Small intestine (tissue), 16 donors: ENCODE measurements at places on chromosomes 4 and X.
A peak's percentile ranks its signal among the peaks of the same experiment; 100 is the strongest.

DNA sequence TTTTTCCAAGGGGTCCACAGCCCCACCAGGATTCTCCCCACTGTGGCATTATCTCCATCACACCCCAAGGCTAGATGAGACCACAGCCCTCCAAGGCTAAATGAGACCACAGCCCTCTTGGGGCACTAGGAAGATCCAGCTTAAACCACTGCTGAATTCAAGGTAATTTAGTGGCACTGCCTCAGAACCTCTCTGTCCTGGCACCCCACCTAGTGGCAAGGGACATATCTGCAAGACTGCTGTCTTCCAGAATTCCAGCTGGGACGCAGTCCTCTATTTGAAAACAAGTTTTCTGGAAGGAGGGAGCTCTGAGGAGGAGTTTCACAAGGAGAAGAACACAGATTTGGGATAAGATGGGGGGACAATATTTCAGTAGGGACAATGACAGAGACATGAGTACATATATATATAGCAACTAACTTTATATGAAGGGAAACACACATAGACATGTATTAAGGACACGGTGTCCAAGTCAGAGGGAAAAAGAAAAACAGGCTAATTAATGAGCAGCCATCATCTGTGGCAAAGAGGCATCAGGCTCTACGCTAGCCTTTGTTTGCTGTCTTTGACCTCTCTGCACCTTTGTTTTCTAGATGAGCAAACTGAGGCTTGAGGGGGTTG lies 9.3 kb downstream of the CETN2 start:
- DNase-seq, result peak; percentile 28

DNA sequence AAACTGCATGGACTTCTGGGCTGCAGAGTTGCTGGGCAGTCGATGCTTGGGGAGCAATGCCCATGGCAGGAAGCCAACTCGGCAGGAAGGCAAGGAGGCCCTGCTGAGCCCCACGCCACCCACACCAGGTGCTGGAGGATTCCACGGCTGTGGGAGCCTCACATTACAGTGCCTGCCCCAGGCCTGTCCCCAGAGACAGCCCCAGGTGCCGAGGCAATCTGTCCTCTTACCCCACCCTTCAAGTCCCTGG lies 53.9 kb downstream of the HMX1 start:
- no peak for DNase-seq

- peak; percentile 2 for DNase-seq
Measured at GRCh38 chrX:24026432-24026831, 554 bp downstream of the KLHL15 start.

DNA sequence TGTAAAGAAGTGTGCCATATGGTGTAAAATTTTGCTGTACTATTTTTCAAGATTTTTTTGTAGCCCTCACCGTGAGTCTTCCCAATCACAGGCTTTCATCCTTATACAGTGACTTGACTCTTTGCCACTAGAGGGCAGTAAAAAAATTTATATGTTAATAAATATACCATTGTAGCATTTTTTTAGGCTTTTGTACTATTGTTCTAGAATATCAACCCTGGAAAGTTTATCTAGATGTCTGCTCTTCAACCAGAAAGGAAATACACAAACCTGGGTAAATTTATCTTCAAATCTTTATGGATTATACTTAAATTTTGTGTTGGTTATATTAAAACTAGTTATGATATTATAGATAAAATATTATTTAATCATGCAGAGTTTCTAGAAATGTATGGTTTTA lies 235.3 kb downstream of the TENM3 start:
- peak; percentile 31 for DNase-seq

GRCh38 chrX:73916931-73917667 lies 354.1 kb downstream of the CHIC1 start:
- peak; percentile 36 for DNase-seq

GRCh38 chrX:136496186-136496763 lies 1.1 kb upstream of the HTATSF1 start:
- DNase-seq, result no peak

GRCh38 chrX:105701310-105702052 lies 120.9 kb upstream of the NRK start:
- no peak for DNase-seq

DNA sequence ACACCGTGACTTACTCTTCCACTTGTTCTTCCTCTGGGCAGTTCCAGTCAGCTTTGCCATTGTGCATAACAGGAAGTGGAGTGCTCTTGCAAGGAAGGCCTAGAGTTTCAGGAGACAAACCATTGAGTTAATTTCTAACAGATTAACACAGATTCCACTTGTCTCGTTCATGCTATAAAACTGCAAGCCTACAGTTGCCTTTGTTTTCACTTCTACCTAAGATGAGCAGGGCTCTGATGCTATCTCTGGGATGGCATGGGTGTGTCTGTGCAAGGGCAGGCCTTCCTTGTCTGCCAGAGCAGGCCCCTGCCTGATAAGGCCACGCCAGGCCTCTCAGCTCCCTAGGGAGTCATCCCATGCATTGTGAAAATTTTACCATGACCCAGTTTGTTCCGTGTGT lies 67.7 kb upstream of the PGRMC2 start:
- DNase-seq, result peak; percentile 36
